Epithelial cell of proximal tubule (primary cell): ENCODE measurements at places on chromosomes 3 and 15. TPM values are rescaled to one million over a fixed set of nuclear protein-coding genes. Genes with fewer than 3 reads are reported as not detected.
A peak's percentile ranks its signal among the peaks of the same experiment; 100 is the strongest.

- DNase-seq, result peak; percentile 18
These were observed 124.3 kb downstream of the LRIG1 start for GRCh38 chr3:66376568-66376967.

- no peak for DNase-seq
These were observed 9.4 kb downstream of the FILIP1L start for GRCh38 chr3:100104817-100105413.

- no peak for DNase-seq
These were observed 79.9 kb downstream of the SMAD3 start for GRCh38 chr15:67145312-67145610.

GRCh38 chr3:147458995-147459704 lies 50.0 kb downstream of the ZIC1 start:
- no peak for DNase-seq

GRCh38 chr3:110793611-110794010 lies 278.0 kb upstream of the NECTIN3 start:
- no peak for DNase-seq

DNA sequence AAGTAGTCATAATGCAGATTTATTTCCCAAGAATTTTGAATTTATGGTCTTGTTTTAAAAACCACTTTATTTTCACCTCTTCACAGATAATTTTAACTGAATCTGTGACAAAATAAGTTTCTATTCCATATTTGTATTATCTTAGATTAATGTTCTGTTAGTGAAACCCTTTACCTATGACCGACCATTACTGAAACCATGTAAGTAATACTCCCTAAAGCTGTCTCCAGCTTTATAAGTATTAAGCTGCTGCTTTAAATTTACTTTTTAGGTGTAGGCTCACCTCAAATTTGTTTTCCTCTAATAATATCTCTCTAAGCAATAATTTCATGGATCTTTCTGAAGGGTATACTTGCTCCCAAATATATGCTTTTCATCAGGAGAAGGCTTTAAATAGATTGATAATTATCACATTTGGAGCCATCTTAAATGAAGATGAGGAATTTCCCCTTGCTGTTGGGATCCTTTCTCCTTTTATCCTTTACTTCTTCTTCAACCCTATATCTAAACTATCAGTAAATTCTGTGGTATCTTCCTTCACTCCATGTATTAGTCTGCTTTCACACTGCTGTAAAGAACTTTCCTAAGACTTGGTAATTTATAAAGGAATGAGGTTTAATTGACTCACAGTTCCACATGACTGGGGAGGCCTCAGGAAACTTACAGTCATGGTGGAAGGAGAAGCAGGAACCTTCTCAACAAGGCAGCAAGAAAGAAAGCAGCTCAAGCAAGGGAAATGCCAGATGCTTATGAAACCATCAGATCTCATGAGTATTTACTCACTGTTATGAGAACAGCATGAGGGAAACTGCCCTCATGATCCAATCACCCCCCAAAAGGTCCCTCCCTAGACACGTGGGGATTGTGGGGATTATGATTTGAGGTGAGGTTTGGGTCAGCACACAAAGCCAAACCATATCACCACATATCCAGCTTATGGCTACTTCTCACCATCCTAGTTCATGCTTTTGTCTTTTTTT lies 92.3 kb upstream of the P2RY1 start:
- no peak for DNase-seq

- no peak for DNase-seq
These were observed 465.4 kb downstream of the RBMS3 start for GRCh38 chr3:29746163-29746760.

SLITRK3 gene
- not detected in 2 replicates for total RNA-seq
